HepG2 (cell line): ENCODE measurements at places on chromosomes 12 and 14. TPM values are rescaled to one million over a fixed set of nuclear protein-coding genes. Genes with fewer than 3 reads are reported as not detected.

SMIM41 gene
- 0.07 TPM in 1 of 2 replicates, not detected in the other for polyA plus RNA-seq

HOXC13 gene
- polyA plus RNA-seq: not detected in 2 replicates

KCNH3 gene
- 0.01 and 0.03 TPM in 2 replicates for polyA plus RNA-seq

GPRC5D gene
- polyA plus RNA-seq: not detected in 2 replicates

PDE3A gene
- 0.46 and 0.77 TPM in 2 replicates for polyA plus RNA-seq

- DNase-seq: no peak
Measured at GRCh38 chr14:68216079-68216478, 396.5 kb downstream of the RAD51B start.

DNA sequence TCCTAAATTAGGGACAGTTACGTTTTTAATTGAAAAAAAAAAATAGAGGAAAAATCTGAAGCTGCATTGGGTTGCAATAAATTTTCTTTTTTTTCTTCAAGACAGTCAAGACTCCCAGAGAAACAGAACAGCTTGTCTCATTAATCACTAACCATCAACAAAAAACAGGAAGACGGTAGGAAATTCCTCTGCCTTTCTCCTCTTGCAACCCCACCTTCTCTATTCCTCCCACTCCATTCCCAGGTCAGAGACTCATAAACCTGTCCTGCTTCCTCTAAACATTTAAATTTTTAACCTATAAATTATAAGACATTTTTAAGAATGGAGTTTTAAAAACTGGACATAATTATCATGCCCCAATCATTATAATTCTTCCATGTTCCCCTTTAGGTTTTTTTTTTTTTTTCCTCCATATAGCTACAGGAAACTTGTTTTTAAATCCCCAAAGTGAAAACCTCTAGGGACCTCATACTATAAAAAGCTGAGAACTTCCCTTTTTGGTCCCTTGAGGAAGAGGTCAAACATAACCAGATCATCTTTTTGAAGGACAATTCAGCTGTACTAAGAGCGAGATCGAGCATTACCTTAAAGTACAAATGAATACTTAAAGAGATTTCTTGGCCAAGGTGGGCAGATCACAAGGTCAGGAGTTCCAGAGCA lies 36.0 kb downstream of the CPM start:
- DNase-seq: no peak

- DNase-seq: no peak
Measured at GRCh38 chr12:56107242-56107641, 2.9 kb downstream of the PA2G4 start.

DNA sequence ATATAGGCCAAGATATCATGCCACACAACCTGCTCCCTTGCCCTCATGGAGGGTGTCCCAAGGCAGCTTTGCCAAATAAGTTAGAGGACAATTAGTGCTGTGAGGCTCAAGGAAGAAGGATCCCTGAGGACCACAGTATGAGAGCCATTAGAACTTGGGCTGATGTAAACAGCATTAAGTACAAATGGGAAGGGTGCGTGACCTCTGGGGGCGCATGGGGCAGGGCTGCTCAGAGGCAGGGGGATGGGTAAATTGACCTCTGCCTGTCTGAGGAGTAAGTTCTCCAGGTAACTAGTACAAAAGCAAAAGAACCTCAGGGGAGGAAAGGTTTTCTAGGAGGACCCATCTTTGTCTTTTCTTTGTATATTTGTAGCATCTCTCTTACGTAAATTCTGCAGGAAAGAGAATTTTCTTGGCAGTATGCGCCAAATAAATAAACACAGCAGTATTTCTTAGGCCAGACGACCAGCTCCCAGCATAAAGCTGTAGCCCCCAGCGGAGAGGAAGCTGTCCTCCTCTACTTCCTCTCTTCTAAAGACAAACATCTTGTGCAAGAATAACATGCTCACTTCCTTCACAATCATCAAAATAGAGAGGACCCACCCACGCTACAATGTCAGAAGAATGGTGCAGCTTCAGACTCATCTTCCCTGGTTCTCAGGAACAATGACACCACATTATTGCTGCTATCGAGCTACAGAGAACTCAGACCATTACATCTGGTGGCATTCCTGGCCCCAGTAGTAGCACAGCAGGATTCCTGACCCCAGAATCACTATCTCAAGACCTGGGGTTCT lies 16.4 kb upstream of the VWF start:
- DNase-seq: no peak

DNA sequence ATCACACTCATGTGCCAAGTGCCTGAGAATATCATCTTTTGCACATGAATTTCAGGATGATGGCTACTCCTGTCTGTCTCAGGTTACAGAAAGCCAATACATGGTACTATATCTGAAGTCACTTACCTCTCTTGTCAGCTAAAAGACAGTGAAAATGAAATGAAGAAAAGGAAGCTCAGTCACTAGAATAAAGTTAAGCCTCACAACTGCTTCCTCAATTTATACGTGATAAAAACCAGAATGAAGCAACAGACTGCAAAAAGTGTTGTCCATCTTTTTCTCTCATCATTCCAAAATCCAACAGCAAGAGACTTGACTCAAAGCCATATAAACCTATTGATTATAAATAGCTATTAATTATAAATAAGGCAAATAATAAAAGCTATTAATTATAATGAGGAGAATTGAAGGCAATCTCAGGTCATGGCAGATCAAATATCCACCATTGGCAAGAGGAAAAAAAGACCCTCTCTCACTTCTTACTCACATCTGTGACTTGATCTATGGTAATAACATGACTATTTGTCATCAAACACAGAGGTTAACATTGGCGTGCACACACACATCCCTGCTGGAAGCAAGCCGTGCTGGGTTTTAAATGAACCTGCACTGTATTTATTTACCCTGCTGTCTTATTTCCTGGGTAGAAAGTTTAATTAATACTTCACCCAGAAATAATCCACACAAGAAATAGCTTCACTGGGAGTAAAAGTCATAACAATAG lies 10.0 kb downstream of the NIN start:
- no peak for DNase-seq

DNA sequence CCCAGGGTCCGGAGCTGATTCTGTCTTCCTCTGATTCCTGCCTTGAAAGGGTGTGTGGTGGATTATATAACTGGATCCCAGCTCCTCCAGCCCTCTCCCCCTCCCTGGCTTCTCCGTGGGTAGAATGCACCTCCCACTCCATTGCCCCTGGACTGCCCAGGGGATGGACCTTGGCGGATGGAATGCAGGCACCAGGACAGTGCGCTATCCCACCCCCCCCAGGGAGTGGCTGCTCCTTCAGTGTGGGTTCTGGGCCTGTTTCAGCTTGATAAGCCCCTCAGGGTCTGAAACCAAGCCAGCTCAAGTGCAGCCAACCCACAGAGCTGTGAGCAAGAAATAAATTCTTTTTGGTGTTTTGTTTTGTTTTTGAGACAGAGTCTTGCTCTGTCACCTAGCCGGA lies 112.4 kb upstream of the TMEM132D start:
- DNase-seq: no peak

- DNase-seq: no peak
Measured at GRCh38 chr14:20682127-20682434, 2.3 kb upstream of the RNASE4 start.

DNA sequence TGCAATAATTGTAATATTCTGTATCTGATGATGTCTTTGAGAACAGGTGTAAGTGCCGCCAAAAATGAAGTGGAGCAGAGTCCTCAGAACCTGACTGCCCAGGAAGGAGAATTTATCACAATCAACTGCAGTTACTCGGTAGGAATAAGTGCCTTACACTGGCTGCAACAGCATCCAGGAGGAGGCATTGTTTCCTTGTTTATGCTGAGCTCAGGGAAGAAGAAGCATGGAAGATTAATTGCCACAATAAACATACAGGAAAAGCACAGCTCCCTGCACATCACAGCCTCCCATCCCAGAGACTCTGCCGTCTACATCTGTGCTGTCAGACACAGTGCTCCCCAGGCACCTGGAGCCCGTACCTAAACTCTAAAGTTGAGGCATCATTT lies 268.7 kb downstream of the DAD1 start:
- no peak for DNase-seq

DNA sequence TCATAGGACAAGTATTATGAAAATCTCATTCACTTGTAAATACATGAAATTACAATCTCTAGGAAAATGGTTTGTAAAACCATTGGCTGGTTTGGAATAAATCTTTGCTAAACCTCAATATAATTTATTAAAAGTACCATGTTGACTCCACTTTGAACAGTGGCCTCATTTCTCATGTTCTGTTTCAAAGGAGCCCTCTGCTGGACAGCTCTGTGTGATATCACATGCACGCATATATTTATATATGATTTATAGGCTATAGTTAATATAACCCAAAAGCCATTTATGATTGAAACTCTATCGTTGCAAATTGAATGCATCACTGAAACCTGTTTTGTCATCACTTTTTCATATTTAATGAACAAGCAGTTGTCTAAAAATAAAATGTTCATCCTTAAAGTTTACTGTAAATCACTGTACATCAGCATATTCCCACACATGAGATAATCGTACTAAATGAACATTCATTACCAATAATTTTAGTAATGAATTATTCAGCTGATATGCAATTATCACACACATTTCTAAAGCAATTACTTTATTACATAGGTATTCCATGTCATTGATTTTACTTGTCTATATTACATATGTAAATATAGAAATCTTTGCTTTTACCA lies 493.8 kb downstream of the NPAS3 start:
- peak; percentile 42 for DNase-seq
